Tibial artery (tissue), 4 donors: ENCODE measurements at places on chromosomes 13 and 19.

GRCh38 chr19:45137179-45137761 lies 23.5 kb downstream of the NKPD1 start:
- DNase-seq: no peak

DNA sequence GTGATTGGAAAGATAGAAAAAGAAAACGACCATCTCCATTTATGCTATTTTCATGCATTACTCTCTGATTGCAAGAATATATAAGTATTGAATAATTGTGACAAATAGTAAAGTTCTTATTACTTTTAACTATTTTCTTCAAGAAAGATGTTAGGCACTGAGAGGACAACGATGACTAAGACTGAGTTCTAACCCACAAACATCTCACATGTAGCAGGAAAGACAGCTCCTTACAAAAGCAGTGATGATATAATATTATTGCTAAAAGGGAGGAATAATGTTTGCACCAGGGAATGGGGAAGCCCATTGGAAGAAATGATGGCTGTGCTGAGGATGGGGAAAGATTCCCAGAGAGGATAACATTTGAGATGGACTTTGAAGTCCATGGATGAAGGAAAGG lies 22.6 kb downstream of the RXFP2 start:
- no peak for DNase-seq

DNA sequence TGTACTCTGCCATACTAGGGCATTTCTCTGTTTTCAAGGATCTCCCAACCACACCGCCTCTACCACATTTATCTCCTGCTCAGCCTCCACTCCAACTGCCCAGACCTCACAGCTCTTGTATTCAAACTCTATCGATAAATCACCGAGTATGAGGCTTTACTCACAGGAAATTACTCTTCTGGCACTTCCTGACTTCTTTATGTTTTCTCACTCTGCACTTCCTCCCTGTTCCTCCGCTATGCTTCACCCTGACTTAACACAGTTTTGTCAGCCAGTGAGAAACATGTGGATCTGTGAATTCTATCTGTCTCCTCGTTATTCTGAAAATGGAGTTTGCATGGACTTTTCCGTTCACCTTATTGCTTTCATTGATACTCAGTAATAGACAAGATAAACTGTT lies 2.6 kb upstream of the CARD8 start:
- DNase-seq: no peak

GRCh38 chr13:88000239-88000638 lies 329.1 kb downstream of the SLITRK5 start:
- DNase-seq: no peak

DNA sequence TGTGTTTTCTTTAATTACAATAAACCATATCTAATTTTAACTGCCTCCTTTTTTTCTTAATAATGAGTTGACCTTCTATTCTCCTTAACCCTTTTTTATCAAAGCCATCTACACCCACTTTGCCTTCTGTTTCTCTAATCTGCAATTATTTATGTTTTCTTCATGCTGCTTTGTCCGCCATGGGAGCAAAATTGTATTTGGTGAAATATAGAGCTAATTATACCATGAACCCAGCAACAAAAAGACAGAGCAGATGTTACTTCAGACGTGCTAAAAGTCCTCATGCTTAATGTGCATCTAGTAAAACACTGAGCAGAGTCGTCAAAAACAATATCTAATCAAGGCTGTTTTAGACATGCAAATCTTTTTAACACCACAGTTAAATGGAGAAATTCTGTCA lies 264.7 kb downstream of the DACH1 start:
- no peak for DNase-seq

DNA sequence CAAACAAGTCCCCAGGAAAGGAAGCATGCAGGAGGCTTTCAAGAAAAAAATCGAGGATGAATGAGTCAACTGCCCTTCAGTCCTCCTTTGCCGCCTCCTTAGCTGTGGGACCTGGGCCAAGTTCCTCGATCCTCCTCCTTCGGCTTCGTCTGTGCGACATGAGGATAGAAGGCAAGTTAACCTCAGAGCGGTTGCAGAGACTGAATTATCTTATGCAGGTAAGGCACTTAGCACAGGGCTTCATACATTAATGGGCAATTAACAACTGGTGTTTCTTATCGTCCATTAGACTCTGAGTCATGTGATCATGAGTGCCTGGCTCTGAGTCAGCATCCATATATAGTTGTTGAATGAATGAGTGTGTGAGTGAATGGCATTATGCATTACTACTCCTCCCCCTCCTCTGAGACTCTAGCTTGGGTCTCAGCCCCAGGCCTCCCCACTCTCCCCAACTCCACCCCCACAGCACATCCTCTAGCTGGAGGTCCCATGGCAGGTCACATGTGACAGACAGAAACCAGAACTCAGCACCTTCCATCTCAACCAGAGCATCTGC lies 1.6 kb upstream of the TTC9B start:
- no peak for DNase-seq

DNA sequence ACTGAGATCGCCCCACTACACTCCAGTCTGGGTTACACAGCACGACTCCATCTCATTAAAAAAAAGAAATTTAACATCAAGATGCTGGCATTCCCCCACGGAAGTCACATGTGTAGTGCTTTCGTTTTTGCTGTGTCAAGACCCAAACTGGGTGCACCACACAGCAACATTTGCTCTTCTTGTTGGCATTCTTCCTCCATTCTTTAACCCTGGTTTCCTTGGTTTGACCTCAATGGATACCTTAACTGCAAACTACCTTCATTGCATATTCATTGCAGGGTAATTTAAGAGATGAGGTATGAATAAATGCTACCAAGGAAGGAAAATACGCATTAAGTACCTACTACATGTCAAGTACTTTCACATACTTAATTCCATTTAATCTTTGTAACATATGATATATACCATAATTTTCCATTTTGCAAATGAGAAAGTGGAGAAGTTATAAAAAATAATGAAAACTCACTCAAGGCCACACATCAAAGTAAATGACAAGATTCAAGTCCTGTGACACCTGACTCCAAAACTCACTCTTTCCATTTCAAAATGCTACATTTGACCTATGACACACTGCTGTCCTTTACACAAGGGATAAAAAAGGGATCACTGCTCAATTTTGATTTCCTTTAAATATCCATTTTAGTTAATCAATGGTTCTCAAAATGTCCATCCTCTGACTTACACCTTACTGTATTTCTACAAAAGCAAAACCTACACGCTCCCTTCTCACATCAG lies 59.2 kb downstream of the STK24 start:
- no peak for DNase-seq

DNA sequence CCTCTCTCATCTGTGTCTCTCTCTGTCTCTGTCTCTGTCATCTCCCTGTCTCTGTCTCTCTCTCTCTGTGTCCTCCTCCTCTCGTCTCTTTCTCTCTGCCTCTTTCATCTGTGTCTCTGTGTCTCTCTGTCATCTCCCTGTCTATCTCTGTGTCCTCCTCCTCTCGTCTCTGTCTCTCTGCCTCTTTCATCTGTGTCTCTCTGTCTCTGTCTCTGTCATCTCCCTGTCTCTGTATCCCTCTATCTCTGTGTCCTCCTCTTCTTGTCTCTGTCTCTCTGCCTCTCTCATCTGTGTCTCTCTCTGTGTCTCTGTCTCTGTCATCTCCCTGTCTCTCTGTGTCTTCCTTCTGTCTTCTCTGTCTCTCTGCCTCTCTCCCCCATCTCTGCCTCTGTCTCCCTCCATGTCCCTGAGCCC lies 551 bp upstream of the EBI3 start:
- DNase-seq: no peak

GRCh38 chr13:76854894-76855293 lies 31.3 kb downstream of the KCTD12 start:
- no peak for DNase-seq

DNA sequence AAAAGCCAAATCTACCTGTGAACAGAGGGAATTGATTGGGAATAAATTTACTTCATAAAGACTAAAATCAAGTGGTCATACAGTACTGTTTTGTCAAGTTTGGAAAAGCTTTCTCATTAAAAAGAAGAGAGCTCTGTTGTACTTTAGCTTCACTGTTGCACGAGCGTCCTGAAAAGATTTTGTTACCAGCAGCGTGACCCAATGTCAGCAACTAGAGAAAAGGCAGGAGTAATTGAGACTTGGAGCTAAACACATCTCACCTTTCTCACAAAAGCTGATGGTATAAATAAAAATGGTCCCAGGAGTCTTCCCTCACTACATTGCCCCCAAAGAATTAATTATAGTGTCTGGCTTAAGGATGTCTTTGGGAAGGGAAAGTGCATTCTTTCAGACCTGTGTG lies 613.7 kb downstream of the OLFM4 start:
- no peak for DNase-seq

GRCh38 chr19:28426110-28426729 lies 786.7 kb downstream of the UQCRFS1 start:
- DNase-seq: no peak

GRCh38 chr13:70484931-70485330 lies 376.7 kb upstream of the KLHL1 start:
- no peak for DNase-seq

DNA sequence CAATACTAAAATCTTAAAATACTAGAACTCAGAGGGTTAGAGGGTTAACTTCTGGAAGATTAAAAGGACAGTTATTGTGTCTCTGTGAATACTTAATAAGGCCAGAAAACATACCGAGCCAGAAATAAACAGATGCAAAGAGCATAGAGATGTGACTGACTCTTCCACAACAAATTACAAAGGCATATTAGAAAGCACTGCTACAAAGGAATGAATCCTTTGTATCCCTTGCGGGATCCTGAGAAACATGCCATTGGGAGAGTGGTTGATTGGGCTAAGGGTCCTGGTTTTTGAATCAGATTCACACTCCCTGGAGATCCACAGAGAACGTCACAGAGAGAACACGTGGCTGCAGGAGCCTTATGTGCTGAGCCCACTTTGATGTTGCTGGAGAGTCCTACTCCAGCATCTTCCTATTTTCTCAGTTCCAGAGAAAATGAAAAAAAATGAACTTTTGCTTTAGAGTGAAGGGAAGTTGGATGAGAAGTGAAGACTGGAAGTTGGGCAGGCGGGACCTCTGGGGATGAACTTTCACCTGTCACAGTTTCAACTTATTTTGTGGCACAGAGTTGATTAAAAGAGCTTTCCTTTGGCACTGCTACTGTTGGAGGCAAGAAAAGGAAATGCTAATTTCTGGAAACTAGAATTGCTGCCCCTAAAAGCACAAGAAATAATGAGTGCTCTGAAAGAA lies 309.9 kb downstream of the DCT start:
- no peak for DNase-seq

- DNase-seq: no peak
Observed at GRCh38 chr13:25771641-25772478, 280.0 kb downstream of the SHISA2 start.

DNA sequence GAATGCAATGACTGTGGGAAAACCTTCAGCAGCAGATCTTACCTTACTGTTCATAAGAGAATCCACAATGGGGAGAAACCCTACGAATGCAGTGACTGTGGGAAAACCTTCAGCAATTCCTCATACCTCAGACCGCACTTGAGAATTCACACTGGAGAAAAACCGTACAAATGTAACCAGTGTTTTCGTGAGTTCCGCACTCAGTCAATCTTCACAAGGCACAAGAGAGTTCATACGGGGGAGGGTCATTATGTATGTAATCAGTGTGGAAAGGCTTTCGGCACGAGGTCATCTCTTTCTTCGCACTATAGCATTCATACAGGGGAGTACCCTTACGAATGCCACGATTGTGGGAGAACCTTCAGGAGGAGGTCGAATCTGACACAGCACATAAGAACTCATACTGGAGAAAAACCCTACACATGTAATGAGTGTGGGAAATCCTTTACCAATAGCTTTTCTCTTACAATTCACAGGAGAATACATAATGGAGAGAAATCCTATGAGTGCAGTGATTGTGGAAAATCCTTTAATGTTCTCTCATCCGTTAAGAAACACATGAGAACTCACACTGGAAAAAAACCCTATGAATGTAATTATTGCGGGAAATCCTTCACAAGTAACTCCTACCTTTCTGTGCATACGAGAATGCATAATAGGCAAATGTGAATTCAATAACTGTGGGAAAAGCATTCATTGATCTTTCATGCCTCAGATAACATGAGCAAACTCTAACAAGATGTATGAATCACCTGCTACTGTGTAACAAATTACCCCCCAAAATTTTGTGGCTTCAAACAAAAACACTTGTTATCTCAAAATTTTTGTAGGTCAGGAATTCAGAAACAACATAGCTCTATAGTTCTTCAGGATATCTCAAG lies 13.8 kb downstream of the ZNF557 start:
- no peak for DNase-seq

DNA sequence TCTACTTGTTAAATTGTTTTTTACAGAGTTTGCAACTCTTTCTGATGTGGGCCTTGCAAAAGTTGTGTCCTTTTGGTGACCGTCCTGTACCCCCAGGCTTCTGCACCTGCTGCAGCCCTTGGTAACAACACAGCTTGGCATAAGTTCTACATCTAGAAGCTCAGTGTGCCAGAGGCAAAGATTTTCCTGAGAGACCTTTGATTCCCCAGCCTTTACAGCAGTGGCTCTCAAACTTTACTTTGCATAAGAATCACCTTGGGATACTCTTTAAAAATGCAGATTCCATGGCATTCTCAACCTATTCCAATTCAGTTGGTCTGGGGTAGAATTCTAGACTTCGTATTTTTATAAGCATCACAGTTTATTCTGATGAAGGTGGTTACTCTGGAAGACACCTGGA lies 260.9 kb downstream of the DCT start:
- DNase-seq: no peak

GRCh38 chr19:18264971-18265540 lies 9.2 kb downstream of the IQCN start:
- no peak for DNase-seq

GRCh38 chr13:77729502-77730221 lies 32.2 kb downstream of the SLAIN1 start:
- no peak for DNase-seq

GRCh38 chr19:41398050-41398418 lies 416 bp downstream of the BCKDHA start:
- DNase-seq: no peak

GRCh38 chr13:46324976-46325375 lies 62.1 kb downstream of the RUBCNL start:
- DNase-seq: no peak

DNA sequence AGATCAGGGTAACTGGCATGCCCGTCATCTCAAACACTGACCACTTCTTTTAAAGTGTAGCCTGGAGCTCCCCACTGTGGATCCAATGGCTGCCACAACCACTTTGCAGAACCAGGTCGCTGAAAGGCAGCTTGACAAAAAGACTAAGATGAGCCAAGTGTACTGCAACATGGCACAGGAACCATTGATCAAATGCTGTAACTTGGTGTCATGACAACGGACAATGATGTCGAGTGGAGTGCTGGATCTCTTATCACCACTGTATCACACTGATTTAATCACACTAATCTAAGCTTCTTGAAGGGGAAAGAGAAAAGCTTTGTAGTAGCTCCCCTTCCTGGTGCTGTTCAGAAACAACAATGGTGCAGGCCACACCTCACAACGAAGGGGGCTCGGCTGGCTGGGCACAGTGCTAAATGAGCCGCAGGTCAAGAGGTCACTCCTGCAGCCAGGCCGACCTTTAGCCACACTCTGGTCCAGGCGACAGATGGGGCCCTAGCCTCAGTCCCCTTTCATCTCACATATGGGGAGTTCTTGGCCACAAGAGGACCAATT lies 2.2 kb upstream of the TNFRSF19 start:
- no peak for DNase-seq
